T-cell (primary cell): ENCODE measurements at places on chromosomes 6 and 20. TPM values are rescaled to one million over a fixed set of nuclear protein-coding genes. Genes with fewer than 3 reads are reported as not detected.

ULBP2 gene
- total RNA-seq = 1.6 TPM

TGM3 gene
- total RNA-seq = not detected

OR2J3 gene
- not detected for total RNA-seq

TNF gene
- total RNA-seq = 26.4 TPM

DNA sequence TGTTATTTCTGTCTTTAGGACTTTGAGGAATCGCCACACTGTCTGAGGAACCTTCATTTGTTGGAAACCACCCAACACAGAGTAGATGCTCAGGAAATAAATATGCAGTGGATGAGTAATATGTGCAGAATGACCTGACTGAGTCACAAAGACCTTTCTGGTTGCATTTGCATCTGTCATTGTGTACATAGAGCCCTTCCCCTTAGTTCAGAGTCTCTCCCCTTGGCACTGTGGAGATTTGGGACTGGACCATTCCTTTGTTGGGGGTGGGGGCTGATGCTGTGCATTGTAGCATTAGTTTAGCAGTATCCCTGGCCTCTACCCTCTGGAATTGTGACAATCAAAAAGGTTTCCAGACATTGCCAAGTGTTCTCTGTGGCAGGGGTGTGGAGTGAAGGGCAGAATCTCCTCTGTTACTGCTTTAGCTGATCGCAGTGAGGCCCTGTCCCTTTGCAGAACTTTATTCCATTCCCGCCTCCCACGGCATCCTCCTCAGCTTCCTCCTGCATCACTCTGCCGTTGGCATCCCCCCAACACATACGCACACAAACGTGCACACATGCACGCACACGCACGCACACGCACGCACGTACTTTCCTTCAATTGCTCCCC is 64.5 kb downstream of the EYA2 start:
- DNase-seq = no peak

- DNase-seq = no peak
Measured at GRCh38 chr6:157188213-157188612, 135.1 kb downstream of the TMEM242 start.

- no peak for DNase-seq
Measured at GRCh38 chr6:167120583-167120903, 2.4 kb upstream of the CCR6 start.

- no peak for DNase-seq
Measured at GRCh38 chr6:15480525-15480924, 182.3 kb downstream of the DTNBP1 start.

DNA sequence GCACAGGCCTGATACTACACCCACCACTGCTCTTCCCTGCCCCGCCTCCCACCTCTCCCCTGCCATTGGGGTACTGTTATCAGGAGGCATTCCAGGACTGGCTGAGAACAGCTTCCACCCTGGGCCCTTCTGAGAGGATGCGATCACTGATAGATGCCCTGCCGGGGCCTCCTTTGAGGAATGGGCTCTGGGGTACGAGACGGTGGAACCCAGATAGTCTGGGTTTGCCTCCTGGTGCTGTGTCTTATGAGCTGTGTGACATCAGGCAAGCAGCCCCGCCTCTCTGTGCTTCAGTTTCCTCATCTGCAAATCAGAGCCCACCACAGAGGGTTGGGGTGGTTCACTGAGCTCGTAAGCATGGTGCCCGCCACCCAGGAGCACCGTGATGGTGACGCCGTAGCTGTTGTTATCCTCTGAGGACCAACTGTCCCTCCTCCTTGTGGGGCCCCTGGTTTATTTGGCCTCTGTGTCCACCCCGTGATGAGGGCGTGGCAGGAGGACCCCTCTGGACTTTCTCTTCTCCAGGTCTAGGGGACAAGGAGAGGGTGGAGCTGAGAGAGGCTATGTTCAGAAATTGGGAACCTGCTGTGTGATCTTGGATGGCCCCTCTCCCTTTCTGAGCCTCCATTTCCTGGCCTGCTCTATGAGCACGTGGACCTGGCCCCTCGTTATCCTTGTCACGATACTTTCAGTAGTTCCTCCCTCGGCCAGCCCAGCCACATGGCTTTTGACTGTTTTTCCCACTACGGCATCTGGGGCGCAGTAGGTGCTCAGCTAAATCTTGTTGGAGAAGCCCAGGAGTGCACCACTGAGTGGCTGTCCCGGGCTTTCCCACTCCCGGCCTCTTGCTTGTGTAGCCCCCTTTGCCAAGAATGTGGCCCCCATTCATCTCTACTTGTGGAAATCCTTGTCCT is 18.3 kb downstream of the SRC start:
- DNase-seq = no peak

- no peak for DNase-seq
Measured at GRCh38 chr6:113718588-113718987, 138.6 kb upstream of the MARCKS start.

GRCh38 chr20:48698507-48699267 is 129.1 kb downstream of the PREX1 start:
- no peak for DNase-seq

GRCh38 chr6:34583461-34583860 is 27.3 kb upstream of the SPDEF start:
- no peak for DNase-seq

- no peak for DNase-seq
Measured at GRCh38 chr6:46583081-46583480, 69.5 kb downstream of the CYP39A1 start.

DNA sequence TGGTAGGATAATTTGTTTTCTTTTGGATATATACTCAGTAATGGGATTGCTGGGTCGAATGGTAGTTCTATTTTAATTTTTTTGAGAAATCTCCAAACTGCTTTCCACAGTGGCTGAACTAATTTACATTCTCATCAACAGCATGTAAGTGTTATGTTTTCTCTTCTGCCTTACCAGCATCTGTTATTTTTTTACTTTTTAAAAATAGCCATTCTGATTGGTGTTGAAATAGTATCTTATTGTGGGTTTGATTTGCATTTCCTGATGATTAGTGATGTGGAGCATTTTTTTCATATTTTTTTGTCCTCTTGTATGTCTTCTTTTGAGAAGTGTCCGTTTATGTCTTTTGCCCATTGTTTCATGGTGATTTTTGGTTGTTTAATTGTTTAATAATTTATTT is 11.9 kb downstream of the HINT3 start:
- no peak for DNase-seq

DNA sequence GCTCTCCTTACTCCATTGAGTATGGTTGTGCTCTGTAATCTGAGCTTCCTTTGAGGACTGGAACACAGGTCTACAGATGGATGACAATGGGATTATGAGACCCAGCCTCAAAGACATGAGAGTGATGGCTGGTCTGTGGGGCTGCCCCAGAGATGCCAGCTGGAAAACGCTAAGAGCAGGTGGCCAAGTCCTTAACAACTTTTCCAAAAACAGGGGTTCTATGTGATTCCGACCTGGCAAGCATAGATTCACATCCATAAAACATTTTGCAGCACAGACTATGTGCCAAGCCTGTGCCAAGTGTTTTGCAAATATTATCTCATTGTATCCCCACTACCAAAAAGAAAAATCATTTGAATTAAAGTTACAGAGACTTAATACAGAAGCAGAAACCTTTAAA is 270.4 kb downstream of the PTPRT start:
- DNase-seq = no peak

- no peak for DNase-seq
Measured at GRCh38 chr6:157047951-157048350, 270.8 kb downstream of the ARID1B start.

DNA sequence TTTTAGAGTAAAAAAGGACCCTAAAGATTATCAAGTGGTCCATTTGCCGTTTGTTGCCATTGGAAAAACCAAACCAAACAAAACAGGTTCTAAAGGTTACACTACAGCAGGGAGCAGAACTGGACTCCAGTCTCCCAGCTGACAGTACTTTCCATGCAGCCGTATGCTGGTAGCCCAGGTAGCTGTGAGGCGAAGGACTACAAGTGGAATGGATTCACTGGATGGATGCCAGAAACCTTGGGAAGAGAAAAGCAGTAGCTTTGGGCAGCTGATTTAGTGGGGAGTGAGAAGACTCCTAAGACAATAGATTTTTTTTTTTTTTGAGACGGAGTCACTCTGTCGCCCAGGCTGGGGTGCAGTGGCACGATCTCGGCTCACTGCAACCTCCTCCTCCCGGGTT is 88.3 kb downstream of the SASH1 start:
- no peak for DNase-seq

- DNase-seq = no peak
Measured at GRCh38 chr6:169194737-169195136, 58.9 kb downstream of the THBS2 start.
